ENCODE measurements at places on chromosomes 12 and 14.

DNA sequence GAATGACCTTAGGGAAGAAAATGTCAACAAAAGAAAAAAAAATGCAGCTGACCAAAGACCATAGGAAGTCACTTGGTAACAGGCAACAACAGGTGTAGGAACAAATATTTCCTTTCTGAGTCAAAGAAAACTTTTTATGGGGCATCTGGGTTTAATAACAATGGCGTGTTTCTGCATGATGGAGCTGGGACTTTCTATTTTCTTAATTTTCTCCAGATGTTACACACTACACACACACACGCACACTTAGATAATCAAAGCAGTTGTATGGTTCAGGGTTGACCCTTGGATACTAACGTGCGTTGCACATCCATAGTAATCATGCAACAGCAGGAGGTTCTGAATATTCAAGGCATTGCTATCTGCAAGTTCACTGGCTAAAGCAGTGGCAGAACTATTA, 47.9 kb upstream of the NTF3 start:
- DNase-seq, result no peak

- no peak for DNase-seq
Measured at GRCh38 chr12:28237423-28237822, 47.2 kb downstream of the CCDC91 start.

DNA sequence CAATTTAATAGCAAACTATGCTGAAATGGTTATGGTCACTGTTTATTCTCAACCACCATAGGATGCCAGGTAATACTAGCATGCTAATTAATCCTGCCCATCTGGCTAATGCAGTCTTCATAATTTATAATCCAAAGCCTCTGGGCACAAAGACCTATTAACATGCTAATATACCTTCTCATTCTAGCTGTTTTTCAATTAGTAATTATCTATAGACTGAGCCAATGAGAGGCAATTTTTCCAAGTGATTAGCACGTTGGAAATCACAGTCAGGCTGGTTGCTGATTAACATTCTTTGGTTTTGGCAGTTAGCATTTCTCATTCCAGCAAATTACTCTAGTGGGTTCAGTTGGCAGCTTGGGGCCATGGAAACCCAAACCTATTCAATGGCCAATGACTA, 357.2 kb downstream of the SEC23A start:
- no peak for DNase-seq

- no peak for DNase-seq
Measured at GRCh38 chr12:108309674-108310312, 29.3 kb downstream of the CMKLR1 start.

DNA sequence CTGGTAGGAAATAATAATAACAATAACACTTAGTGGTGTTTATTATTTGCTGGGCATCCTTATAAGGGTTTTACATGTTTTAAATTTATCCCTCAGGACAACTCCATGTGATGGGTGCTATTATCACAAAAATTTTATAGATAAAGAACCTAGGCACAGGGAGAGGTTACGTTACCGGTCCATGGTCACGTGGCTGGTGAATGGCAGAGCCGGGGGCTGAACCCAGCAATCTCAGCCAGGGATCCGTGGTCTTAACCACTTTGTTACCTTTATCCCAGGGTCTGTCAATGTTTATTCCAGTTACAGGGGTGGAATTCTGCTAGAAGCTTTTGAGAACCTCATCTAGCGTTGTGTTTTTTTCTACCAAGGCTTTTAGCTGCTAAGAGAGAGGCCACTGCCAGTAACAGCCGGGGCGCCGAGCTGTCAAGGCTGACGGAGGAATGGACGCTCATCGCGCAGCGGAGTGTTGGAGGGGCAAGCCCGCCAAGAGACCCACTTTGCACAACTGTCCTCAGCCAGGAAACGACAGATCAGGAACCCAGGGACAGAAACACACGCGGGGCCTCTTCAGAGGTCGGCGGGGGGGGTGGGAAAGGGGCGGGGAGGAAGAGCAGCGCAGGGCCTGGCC, 418 bp downstream of the AMN1 start:
- no peak for DNase-seq

DNA sequence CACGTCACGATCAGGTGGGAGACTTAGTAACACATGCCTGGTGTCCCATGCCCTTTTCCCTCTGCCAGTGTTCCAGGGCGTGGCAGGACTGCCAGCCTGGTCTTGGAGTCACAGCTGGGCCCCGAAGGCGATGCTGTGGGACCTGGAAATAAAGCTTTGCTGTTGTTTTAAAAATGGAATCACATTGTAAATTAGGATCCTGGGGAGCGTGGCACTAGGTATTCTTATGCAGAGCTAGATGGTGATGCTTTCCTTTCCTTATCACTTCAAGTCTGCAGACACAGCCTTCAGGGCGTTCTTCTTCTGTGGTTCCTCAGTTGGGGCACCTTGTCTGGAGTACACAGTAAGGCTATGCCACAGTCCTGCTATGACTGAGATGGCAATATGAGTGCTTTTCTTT, 64.6 kb downstream of the BICD1 start:
- no peak for DNase-seq

DNA sequence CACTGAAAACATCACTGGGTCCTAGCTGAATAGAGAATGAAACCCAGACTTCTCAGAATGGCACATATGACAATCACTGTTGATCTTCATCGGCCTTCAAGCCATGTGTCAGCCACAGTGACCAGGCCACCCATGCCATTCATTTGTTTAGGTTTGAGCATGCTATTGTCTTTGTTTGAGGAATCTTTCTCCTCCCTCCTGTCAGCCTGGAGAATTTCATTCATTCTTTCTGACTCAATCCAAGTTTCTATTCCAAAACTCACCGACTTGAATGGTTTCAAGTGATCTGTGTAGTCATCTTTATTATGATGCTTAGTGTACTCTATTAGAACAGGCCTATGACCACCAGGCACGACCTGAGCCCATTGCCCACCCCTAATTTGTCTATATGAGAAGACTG, 106.3 kb downstream of the ETNK1 start:
- no peak for DNase-seq

DNA sequence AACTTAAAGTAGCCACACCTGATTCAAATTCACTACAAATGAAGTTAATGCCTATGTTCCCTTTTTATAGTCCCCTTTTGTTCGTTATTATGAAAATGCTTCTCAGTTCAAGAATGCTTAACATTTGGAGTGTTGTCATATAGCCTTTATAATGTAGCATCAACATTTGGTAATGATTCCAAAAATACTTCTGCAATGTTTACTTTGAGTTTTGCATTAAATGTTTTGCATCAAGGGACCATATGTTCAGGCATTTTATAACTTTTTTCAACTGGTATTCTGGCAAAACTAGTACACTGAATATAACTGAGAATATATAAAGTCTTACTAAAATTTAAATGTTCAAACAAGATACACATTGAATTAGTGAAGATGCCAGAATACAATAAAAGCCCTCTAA, 209.6 kb upstream of the SLC16A7 start:
- no peak for DNase-seq

Data from left forelimb (tissue), 1 donor.